ENCODE measurements at places on chromosomes 2 and 18.

GRCh38 chr18:74400813-74401212 lies 56.3 kb downstream of the DIPK1C start:
- no peak for DNase-seq

DNA sequence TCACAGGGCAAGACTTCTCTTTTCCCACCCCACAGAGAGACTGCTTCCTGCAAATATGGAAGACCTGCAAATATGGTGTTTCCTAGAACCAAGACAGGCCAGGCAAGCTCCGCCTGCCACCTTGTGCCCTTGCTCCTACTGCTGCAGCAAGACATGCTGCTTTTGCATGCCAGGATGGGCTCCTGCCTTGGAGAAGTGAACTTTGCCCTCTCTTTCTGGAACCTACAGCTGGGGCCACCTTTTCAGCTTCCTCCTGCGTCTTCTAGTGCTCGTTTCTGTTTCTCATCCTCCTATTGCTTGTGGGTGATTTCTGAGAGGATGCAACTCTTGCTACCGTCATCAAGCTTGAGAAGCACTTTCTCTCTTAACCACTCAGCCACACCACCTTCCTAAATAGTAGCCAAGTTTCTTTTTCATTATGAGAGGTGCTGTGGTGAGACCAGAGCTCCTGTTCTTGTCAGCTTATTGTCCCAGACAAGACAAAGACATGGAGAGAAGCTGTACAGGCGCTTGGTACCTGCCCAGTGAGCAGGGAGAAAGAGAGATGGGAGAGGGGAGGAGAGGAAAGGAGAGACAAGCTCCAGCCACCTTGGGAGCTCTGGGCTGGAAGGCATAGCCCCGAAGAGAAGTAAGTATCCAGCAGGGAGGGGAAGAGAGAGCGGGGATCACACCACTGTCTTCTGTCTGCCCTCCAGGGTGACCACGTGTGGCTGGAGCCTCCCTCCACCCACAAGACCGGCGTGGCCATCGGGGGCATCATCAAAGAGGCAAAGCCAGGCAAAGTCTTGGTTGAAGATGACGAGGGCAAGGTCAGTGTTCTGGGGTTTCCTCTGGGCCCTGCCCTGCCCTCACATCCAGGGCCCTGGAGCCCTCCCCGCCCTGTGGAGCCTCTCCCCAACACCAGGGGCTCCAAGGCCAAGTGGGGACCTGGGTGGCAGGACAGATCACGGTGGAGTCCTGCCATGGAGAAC lies 28.3 kb downstream of the MYO7B start:
- DNase-seq = no peak

DNA sequence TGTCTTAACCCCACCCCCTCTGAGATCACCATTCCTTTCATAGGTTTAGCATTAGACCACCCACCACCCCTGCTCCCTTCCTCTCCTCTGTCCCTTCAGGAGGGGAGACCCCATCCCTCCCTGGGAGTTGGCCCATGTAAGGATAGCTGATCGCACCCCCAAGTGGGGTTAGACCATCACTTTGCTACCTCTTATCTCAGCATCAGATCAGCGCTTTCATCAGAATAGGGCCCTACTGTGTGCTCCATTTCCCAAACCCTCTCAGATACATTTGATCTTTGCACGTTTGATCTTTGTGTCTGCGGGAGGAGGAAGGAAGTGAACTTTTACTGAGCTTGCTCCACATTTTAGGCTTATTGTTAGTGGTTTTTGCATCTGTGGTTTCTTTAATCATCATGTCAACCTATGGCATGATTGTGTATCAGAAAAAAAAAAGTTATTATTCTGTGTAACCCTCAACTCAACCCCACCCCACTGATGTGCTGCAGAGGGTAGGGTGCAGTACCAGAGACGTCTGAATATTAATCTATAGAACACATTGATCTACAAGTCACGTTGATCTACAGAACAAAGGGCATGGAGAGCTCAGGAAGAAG lies 81.2 kb downstream of the PDCL3 start:
- no peak for DNase-seq

DNA sequence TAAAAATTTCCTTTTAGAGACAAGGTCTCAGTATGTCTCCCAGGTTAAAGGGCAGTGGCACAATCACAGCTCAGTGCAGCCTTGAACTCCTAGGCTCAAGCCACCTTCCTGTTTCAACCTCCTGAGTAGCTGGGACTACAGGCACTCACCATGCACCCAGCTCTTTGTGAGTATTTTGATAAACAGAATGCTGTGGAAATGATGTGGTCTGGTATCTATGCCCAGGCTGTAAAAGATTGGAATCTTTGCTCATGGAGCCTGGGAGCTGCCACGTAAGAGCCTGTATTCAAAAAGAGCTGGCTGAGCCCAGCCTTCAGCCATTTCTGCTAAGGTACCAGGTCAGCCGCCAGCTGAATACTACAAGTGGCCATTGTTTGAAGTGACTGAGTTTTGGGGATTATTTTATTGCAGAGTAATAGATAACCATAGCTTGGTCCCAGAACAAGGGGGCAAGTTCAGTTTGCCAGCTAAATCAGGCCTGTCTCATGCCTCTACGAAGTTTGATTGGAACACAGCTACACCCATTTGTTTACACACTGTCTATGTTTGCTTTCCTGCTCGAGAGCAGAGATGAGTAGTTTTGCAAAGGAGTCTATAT lies 21.3 kb upstream of the ARL5A start:
- DNase-seq = no peak

DNA sequence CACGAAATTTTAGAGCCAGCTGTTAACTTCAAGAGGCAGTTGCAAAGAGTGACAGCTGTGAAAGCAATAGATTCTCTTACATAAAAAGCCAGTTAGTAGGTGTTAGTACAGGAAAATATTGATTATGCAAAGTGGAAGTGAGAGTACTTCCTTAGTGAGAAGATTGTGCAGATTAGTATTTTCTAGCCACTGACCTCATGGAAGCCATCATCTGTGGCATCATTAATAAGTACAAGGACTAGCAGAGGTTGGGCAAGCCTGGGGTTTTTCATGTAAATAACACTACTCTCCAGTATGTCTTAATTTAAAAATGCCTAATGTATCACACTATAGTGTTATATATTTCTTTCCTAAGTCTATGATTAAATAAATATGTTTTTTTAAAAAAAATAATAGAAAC lies 166.2 kb upstream of the DTNA start:
- DNase-seq = no peak

- no peak for DNase-seq
These were observed 316.2 kb downstream of the EPHA4 start for GRCh38 chr2:221255862-221256261.

- DNase-seq = no peak
These were observed 4.5 kb upstream of the GLI2 start for GRCh38 chr2:120731175-120731574.

DNA sequence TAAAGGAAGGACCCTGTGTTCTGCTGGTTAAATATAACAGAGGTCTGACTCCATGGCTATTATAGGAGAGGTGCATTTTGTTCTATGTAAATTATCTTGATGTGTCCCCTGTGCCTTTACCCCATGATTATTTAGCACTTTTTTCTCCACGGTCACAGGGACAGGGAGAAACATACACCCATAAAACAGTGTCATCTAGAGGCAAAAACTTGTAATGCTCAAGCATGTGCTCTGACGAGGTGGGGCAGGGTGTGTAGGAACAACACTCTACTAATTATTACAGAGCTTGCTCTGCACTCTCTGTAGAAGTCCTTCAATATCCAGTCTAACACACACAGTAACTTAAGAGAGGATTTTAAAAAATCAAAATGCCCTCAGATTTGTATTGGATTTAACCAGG lies 187.9 kb downstream of the NEDD4L start:
- DNase-seq = no peak

DNA sequence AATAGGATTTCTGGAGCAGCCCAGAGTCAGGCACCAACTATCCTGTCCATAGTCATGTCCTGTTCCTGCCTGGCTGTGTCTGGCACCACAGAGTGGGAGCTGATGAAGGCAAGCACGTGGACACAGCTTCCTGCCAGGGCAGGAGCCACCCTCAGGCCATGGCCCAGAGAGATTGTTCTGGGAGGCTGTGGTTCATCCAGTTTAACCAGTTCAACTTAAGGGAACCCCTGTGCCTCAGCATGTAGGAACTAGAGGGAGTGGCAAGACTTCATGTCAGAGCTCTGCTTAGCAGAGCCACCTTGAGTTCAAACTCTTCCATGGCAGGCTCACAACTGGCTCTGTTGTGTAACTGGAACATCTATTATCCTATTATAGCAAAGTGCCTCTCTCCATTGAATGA lies 73.2 kb upstream of the NCKAP5 start:
- no peak for DNase-seq

- DNase-seq = no peak
These were observed 2.3 kb upstream of the CTIF start for GRCh38 chr18:48536516-48536915.

GRCh38 chr2:19195661-19196060 lies 162.8 kb downstream of the OSR1 start:
- no peak for DNase-seq

GRCh38 chr2:236939271-236939670 lies 146.4 kb upstream of the COPS8 start:
- DNase-seq = no peak

GRCh38 chr18:8657873-8658470 lies 47.4 kb upstream of the MTCL1 start:
- no peak for DNase-seq

DNA sequence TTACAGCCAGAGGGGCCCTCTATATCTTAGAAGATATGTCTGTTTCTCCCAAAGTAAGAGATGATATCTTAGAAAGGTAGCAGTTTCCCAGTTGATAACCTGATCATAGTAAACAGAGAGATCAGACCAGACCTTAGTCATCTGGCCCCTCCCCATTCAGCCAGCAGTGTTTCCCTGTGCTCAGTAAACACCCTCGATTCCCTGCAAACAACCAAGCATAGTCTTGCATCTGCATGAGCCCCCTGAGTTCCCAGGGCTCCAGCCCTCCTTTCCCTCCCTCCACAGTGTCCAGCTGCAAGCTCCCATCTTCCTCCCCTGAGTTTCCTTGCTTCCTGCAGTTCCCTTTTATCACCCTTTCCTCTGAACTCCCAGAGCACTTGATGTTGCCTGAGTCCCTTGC lies 20.3 kb downstream of the NRP2 start:
- no peak for DNase-seq

GRCh38 chr2:100988630-100989417 lies 13.3 kb upstream of the RPL31 start:
- no peak for DNase-seq

- no peak for DNase-seq
These were observed 59.2 kb upstream of the KLF7 start for GRCh38 chr2:207224791-207225482.

DNA sequence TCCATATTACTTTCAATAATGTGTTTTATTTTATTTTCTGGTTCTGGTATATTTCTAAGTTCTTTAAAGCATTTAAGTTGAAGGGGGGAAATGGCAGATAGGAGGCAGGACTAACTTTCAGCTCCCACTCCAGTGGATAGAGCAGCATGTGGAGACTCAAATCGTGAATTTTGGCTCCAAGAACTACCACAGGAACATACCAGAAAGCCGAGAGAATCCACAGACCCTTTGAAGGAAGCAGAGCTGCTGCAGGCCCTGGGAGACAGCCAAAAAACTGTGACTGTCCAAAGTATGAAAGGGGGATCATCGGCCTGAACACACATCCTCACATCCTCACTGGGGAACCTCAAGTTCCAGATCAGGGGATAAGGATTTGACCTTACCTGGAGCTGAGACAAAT lies 207.6 kb upstream of the VWC2L start:
- no peak for DNase-seq

DNA sequence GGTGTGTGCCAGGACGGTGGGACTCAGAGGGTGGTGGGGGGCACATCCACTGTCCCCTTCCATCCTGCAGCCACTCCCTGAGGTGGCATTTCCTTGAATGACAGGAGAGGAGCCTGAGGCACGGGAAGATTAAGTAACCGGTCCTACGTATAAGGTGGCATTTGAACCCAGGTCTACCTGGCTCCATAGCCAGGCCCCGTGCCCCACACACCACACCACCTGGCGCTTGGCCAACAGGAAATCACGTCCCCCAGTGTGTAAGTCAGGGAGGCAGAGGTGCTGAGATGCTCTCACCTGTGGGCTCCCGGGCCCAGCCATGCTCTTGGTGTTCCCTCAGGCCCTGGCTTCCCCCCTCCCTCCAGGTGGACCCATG lies 53.7 kb downstream of the HPCAL1 start:
- no peak for DNase-seq

DNA sequence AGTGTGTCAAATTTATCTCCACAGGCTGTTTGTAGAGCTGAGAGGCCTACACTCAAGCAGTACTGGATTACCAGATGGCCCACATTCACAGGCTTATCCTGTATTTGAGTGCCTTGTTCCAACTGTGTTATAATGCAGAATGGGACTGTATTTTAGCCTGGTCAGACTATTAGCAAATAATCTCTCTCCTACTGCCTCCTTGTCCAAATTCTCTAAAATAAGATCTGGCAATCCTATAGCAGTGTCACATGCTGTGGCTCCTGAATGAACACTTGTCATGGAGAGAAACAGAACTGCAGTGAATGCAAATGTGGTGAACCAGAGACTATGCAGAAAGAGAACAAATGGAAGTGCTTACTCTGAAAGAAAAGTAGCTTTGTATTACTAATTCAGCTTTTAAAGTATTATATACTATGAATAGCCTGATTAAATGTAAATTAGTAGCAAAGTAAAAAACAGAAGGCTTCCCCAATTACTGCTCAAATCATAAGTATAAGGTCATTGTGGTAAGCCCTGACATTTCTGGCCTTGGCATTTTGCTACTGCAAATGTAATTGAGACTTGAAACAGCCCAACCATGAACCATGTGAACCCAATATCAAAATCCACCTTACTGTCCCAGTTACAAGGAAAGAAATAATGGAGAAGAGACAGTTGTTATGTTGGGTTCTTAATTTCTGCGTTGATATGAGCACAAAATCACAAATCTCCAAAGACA lies 80.0 kb downstream of the MAP4K3 start:
- DNase-seq = no peak

GRCh38 chr2:46650556-46651001 lies 171.2 kb downstream of the TMEM247 start:
- DNase-seq = peak; percentile 48

GRCh38 chr2:52107124-52107523 lies 1075.2 kb upstream of the NRXN1 start:
- no peak for DNase-seq

DNA sequence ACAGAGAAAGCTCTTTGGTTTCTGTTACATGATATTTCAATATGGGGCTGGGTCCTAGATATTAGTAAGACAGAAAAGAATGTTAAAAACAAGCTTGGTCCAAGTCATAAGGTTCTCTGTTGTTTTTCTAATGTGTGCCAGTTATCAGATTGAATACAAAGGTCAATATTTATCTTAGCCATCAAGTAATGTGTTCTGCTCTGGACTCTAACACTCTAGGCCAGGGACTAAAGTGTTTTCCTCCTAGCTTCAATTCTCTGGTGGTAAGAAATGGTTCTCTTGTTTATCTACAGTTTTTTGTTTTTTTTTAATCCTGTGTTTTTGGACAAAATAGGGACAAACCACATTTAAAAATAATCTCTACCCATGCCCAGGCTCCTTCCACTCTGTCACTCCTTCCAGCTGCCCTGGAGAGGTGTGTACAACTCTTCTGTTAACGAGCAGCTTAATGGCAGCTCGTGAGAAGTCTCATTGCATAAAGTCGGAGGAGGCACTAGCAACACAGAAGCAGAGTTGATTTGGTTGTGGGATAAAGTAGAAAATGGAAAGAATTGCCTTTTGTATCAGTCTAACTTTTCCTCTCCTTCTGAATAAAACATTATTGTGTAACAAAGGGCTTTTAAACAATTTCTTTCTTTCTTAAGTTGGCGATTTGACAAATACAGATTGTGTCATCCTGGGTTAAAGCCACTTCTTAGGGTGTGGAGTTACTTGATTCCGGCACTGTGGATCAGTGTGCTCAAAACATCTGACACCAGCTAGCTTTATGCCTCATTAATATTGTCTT lies 8.0 kb upstream of the SESTD1 start:
- DNase-seq = no peak
